Panc1 (cell line): ENCODE measurements at places on chromosomes 1 and 21. TPM values are rescaled to one million over a fixed set of nuclear protein-coding genes. Genes with fewer than 3 reads are reported as not detected.

DNA sequence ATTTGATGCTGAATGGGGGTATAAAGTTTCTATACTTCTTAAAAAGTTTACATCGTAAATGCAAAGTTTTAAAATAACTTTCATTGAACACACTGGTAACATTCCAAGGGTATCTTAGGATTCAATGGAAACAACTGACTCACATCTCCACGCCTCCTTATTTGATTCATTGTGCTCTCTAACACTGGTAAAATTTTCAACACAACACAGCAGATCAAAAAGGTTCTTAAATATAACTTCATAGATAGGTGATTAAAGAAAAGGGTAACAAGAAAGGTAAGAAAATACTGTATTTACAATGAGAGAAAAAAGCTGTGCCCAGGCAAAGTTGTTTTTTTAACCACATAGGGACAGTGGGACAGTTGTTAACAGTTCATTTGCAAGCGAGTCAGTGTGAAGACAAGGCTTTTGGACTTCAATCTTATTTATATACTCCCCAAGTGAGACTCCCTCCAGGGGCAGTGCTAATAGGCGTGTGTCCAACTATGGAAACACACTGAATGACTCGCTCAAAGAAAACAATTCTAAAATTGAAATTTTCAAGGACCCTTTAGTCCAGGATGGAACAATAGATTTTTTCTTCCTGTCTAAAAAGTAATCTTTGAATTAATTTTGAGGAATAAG is 140.5 kb downstream of the TIAM1 start:
- H3K27ac ChIP-seq = no peak overlapping the region
- no peaks in the 10 kb centered on the region; the same call in 1 of the 2 replicates for H3K27me3 ChIP-seq
- DNase-seq = no peak
- H3K4me3 ChIP-seq = no peak overlapping the region
- H3K36me3 ChIP-seq = no peaks in the 10 kb centered on the region
- no peaks in the 10 kb centered on the region; the same call in 1 of the 2 replicates for H3K4me1 ChIP-seq

FLG2 gene
- total RNA-seq = not detected

C1orf185 gene
- not detected for total RNA-seq

DNA sequence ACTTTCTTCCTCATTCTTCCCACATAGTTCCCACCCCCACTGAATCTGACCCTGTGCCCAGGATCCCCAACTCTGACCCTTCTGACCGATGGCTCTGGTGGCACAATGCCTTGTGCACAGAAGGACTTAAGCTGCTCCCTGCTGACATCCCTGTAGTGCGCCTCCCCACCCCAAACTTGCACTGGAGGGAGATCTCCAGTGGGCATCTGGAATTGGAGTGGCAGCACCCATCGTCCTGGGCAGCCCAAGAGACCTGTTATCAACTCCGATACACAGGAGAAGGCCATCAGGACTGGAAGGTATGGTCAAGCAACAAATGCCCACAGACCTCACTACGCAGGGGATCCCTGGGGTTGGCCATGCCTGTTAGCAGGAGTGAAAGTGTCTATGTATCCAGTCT is 9.0 kb downstream of the MPL start:
- peaks cover 14% of the 10 kb centered on the region for H3K4me1 ChIP-seq
- H3K36me3 ChIP-seq = no peaks in the 10 kb centered on the region
- DNase-seq = no peak
- H3K27me3 ChIP-seq = no peaks in the 10 kb centered on the region
- no peak overlapping the region for H3K4me3 ChIP-seq

C1orf87 gene
- not detected for total RNA-seq

DNA sequence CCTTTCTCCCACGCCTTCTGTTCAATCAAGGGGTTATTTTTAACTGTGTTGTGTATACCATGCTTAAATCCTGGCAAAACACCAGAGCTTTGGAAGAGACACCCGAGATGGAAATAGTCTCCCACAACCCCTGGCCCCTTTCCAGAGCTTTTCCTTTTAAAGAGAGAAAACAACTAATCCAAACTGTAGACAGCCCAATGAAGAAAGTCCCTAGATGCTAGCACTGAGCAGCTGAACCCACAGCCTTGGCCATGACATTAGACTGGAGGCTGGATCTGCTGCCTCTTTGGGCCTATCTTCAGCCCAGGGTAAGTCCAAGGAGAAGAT is 64.9 kb upstream of the ARTN start:
- H3K27me3 ChIP-seq = no peaks in the 10 kb centered on the region
- H3K4me3 ChIP-seq = no peak overlapping the region
- H3K36me3 ChIP-seq = no peaks in the 10 kb centered on the region
- DNase-seq = no peak
- no peak overlapping the region for H3K27ac ChIP-seq

DNA sequence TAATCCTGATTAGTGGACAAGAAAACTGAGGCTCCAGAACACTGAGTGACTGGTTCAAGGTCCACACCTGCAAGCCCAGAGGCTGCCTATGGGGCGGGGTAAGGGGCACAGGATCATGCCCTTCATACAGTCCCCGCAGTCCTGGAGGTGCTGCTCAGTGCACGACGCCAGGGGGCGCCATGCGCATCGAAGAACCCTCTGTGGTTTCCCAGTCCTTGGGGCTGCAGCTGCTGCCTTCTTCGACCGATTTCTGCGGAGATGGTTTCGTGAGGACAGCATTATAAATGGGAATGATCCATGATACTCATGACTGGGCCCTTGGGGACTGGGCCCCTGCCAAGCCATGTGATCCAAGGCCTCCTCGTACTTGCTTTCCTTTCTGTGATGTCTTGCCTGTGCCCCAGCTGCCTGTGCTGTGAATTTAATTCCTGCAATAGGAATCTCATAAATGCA is 37.1 kb upstream of the ARHGEF10L start:
- H3K27me3 ChIP-seq = no peaks in the 10 kb centered on the region
- no peak for DNase-seq
- H3K4me3 ChIP-seq = no peak overlapping the region
- no peak overlapping the region for H3K27ac ChIP-seq
- no peaks in the 10 kb centered on the region for H3K36me3 ChIP-seq

HTR6 gene
- 0.10 TPM for total RNA-seq

GRCh38 chr1:191034132-191034531 is 556.5 kb upstream of the BRINP3 start:
- no peaks in the 10 kb centered on the region for H3K4me1 ChIP-seq
- H3K27ac ChIP-seq = no peak overlapping the region
- DNase-seq = no peak
- no peak overlapping the region for H3K4me3 ChIP-seq
- no peaks in the 10 kb centered on the region for H3K36me3 ChIP-seq

GRCh38 chr21:14875704-14876523 is 188.9 kb downstream of the NRIP1 start:
- no peak for DNase-seq
- H3K4me3 ChIP-seq = no peak overlapping the region
- peaks cover 19% of the 10 kb centered on the region for H3K4me1 ChIP-seq

- H3K4me1 ChIP-seq = peaks cover 9% of the 10 kb centered on the region; the same call in 1 of the 2 replicates
- no peak overlapping the region for H3K27ac ChIP-seq
- no peak overlapping the region for H3K4me3 ChIP-seq
- no peaks in the 10 kb centered on the region for H3K36me3 ChIP-seq
- H3K27me3 ChIP-seq = no peaks in the 10 kb centered on the region
- no peak for DNase-seq
These were observed 52.9 kb downstream of the KCNAB2 start for GRCh38 chr1:6098303-6099215.

DNA sequence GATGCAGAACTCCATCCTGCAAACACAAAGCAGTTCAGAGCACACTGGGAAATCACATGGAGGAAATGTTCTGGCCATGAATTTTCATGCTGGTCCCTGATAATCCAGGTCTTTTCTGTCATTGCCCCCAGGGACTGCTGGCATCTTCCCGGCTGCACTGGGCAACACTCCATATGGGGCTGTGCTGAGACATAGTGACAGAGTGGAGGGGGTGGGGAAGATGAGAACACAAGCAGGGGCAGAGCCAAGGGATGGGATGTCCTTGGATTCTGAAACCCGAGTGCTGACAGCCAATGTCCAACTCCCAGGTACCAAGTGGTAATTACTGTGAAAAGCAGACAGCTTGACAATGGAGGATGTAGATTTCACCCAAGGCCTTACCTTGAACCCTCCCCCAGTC is 185.7 kb downstream of the HIVEP3 start:
- no peaks in the 10 kb centered on the region for H3K36me3 ChIP-seq
- no peaks in the 10 kb centered on the region for H3K4me1 ChIP-seq
- no peak overlapping the region for H3K4me3 ChIP-seq
- DNase-seq = no peak
- no peaks in the 10 kb centered on the region for H3K27me3 ChIP-seq
- no peak overlapping the region for H3K27ac ChIP-seq

GRCh38 chr1:19067912-19068638 is 111.6 kb upstream of the IFFO2 start:
- DNase-seq = no peak
- H3K27ac ChIP-seq = peak overlapping the region; percentile 76
- H3K4me3 ChIP-seq = no peak overlapping the region
- peaks cover 49% of the 10 kb centered on the region for H3K4me1 ChIP-seq
- no peaks in the 10 kb centered on the region for H3K36me3 ChIP-seq

KRTAP7-1 gene
- total RNA-seq = not detected

DNA sequence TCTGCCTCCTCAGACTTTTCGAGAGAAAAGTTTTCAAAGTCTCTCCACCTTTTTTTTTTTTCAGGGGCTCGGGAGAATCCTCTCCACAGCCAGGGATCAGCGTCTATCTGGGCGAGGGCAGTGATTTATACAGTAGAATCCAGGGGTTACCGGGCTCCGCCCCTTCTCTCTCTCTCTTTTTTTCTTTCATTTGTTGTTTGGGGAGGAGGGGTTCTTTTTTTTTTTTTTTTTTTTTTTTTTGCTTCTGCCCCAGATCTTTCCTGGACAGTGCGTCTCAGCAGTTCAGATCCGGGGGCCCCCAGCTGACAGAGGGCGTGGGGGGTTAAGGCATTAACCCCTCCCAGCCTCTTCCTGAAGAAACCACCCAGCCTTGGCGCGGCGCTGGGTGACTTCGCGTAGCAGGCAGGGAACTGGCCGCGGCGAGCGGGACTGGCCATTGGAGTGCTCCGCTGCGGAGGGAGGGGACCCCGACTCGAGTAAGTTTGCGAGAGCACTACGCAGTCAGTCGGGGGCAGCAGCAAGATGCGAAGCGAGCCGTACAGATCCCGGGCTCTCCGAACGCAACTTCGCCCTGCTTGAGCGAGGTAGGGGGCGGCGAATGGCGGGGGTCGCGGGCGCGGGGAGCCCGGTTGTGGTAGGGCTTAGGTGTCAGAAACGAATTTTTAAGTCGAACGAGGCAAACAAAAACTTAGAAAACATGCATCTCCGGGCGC is at the start of gene S1PR1:
Gene S1PR1, plus strand, starts transcription at position 504 of the 713 bp plus-strand sequence. CDS start 1,966 bp downstream, outside the sequence.
- no peaks in the 10 kb centered on the region for H3K4me1 ChIP-seq
- H3K27ac ChIP-seq = no peak within 1 kb of the TSS
- DNase-seq = no peak
- H3K36me3 ChIP-seq = no peaks in the 10 kb centered on the region
- H3K4me3 ChIP-seq = peak within 1 kb of the TSS; percentile 62

DNA sequence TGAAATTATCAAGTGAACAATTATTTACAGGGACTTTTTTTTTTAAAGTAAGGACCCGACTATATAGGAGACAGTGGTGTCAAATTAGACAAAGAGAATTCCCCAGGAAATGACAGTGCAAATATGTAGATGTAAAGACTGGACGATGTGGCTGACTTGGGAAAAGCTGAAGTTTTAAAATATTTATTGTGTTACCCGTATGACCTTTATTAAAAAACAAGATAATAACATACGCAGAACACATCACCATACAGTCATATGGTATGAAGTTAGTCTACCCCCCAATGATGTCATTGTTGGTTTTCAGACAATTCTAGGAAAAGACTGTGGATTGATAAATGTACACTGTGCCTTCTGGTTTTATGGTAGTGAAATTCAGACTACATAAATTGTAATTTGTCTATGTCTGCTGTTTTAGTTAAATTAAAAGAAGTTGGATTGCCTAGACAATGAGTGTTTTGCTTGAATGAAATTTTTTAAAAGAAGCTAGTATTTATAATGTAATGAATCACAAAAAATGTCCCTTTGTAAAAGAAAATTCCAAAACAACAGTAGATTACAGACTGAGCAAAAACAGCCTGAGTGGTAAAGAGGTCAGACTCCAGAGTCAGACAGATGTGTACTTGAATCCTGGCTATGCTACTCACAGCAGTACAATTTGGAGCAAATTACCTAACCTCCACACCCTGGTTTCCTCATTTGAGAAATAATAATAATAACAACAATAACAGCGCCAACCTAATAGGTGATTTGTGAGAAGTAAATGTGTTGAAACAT is 15.5 kb upstream of the PDC start:
- no peak overlapping the region for H3K4me3 ChIP-seq
- H3K27ac ChIP-seq = no peak overlapping the region
- no peaks in the 10 kb centered on the region for H3K36me3 ChIP-seq
- H3K4me1 ChIP-seq = no peaks in the 10 kb centered on the region
- no peak for DNase-seq

DNA sequence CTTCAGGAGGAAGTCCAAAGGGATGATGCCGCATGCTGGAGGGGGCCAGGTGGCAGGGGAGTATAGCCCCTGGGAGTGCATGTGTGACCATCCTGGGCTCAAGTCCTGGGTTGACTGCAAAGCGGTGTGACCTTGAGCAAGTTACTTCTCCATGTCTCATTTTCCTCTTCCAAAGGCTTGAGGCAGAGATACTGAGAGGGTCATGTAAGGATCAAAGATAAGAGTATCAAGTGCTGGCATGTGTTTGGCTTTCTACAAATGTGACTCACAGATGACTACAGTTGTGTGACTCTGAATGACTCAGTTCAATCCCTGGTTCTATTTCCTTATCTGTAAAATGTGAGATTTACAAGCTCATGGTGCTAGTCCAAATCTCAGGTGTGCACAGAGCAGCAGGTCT is 26.1 kb downstream of the PROK1 start:
- no peaks in the 10 kb centered on the region for H3K36me3 ChIP-seq
- H3K4me1 ChIP-seq = peaks cover 6% of the 10 kb centered on the region; the same call in 1 of the 2 replicates
- H3K27ac ChIP-seq = no peak overlapping the region
- no peaks in the 10 kb centered on the region for H3K27me3 ChIP-seq
- no peak overlapping the region for H3K4me3 ChIP-seq
- DNase-seq = no peak

TCP10L gene
- total RNA-seq = 0.57 TPM
